ENCODE measurements at places on chromosomes 6 and 20. TPM values are rescaled to one million over a fixed set of nuclear protein-coding genes. Genes with fewer than 3 reads are reported as not detected.
A peak's percentile ranks its signal among the peaks of the same experiment; 100 is the strongest.

DNA sequence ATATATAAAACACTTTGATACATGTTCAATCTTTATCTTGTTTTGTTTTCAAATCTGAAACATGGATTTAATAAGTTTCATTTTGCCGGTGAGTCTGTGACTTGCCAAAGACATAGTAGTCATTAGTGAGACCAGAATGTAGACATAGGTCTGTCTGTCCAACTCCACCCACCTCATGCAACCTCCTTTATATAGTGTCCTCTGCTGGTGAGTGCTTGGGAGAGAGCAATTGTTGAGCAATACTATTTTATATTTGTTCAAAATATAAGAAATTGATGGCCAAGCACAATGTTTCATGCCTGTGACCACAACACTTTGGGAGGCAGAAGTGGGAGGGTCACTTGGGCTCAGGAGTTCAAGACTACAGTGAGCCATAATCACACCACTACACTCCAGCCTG is 10.8 kb upstream of the LY86 start:
- H3K4me3 ChIP-seq = no peak overlapping the region
- H3K36me3 ChIP-seq = no peaks in the 10 kb centered on the region
- peaks cover 4% of the 10 kb centered on the region for H3K4me1 ChIP-seq
- peaks cover 5% of the 10 kb centered on the region for H3K27me3 ChIP-seq
- H3K27ac ChIP-seq = no peak overlapping the region
- no peak for DNase-seq

- DNase-seq = no peak
- no peak overlapping the region for H3K4me3 ChIP-seq
- H3K4me1 ChIP-seq = no peaks in the 10 kb centered on the region
- no peak overlapping the region for H3K27ac ChIP-seq
- no peaks in the 10 kb centered on the region for H3K27me3 ChIP-seq
Observed at GRCh38 chr6:76615395-76615794, 542.9 kb upstream of the IMPG1 start.

DNA sequence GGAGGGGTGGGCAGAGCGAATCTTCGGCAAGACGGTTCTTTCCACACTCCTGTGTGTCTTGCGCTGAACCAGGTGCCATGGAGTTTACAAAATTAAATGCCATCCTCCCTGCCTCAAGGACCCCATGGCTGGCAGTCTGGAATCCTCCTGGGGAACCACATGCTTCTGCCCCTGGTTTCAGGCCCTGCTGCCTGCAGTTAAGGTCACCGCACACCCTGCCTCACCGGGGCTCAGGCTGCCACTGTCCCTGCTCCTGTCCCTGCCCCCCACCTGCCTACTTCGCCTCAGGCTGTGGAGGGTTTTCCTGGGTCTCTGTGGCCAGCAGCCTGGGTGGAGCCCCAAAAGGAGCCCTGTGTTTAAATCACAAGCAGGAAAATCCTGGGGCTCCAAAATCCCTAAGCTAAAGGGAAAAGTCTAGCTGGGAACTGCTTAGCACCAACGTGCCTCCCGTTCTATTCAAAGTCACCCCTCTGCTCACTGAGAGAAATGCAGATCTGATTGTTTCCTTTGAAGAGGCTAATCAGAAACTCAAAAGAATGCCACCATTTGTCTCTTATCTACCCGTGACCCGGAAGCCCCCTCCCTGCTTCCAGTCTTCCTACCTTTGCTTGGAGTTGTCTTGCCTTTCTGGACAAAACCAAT is 10.6 kb upstream of the TTLL2 start:
- DNase-seq = no peak
- no peak overlapping the region for H3K27ac ChIP-seq
- no peaks in the 10 kb centered on the region for H3K4me1 ChIP-seq
- peaks cover 6% of the 10 kb centered on the region for H3K27me3 ChIP-seq
- no peak overlapping the region for H3K4me3 ChIP-seq
- H3K36me3 ChIP-seq = no peaks in the 10 kb centered on the region

- H3K27ac ChIP-seq = no peak overlapping the region
- H3K36me3 ChIP-seq = no peaks in the 10 kb centered on the region
- H3K4me3 ChIP-seq = no peak overlapping the region
- H3K27me3 ChIP-seq = peaks cover 43% of the 10 kb centered on the region
- DNase-seq = peak; percentile 64
Observed at GRCh38 chr20:3710703-3711483, 1.5 kb downstream of the SIGLEC1 start.

Gene TNF
- total RNA-seq = 26.4 TPM

GRCh38 chr6:22647719-22648118 is 78.4 kb downstream of the HDGFL1 start:
- H3K4me1 ChIP-seq = no peaks in the 10 kb centered on the region
- H3K27ac ChIP-seq = no peak overlapping the region
- DNase-seq = no peak
- H3K27me3 ChIP-seq = no peaks in the 10 kb centered on the region
- no peaks in the 10 kb centered on the region for H3K36me3 ChIP-seq

Gene TRAPPC3L
- not detected for total RNA-seq

DNA sequence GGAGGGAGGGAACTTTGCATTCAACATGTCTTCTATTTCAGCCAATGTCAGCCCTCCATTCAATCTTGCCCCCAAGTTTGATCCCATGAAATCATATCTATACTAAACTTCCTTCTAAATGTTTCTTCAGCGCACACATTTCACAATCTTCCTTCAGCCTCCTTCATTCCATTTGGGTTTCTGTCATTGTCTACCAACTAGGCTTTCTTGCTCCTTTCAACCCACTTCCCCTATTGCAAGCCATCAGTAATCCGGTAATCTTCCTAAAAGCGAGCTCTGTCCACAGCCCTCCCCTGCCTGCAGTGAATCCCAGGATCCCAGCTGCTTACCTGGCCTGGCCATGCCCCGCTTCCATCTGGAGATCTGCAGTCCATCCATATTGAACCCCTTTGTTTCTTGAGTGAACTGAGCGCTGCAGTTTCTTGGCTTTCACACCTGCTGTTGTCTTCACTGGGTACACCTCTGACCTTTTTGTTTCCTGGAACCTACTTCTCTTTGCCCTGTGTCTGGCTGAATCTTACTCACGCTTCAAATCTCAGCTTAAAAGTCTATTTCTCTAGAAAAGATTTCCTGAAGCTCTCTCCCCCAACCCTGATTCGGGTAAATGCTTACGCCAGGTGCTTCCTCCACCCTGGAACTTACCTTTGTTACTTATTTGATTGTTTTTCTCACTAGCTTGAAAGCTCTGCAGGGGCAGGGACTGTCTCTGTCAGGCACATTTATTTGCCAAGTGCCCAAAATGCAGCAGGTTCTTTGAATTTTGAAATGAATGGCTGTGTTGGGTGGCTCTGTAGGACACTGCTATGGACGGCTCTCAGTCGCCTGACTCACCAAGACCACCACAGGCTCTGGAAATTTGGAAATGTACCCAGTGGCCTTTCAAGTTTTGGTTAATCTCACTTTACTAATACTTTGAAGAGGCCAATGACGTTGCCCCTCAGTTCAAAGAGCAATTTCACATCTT is 50.3 kb downstream of the ADTRP start:
- DNase-seq = peak; percentile 23
- peak overlapping the region; percentile 85 for H3K27ac ChIP-seq
- H3K4me3 ChIP-seq = peak overlapping the region; percentile 29

- DNase-seq = no peak
- H3K4me3 ChIP-seq = no peak overlapping the region
- no peaks in the 10 kb centered on the region for H3K27me3 ChIP-seq
- no peaks in the 10 kb centered on the region for H3K36me3 ChIP-seq
- no peak overlapping the region for H3K27ac ChIP-seq
Observed at GRCh38 chr6:116313101-116313776, 33.5 kb upstream of the TSPYL1 start.

Gene SEL1L2
- not detected for total RNA-seq

Gene XRN2
- total RNA-seq = 50.9 TPM

GRCh38 chr20:9628141-9628540 is 113.8 kb downstream of the LAMP5 start:
- H3K27me3 ChIP-seq = no peaks in the 10 kb centered on the region
- H3K4me3 ChIP-seq = no peak overlapping the region
- H3K27ac ChIP-seq = no peak overlapping the region
- no peaks in the 10 kb centered on the region for H3K4me1 ChIP-seq
- H3K36me3 ChIP-seq = no peaks in the 10 kb centered on the region

DNA sequence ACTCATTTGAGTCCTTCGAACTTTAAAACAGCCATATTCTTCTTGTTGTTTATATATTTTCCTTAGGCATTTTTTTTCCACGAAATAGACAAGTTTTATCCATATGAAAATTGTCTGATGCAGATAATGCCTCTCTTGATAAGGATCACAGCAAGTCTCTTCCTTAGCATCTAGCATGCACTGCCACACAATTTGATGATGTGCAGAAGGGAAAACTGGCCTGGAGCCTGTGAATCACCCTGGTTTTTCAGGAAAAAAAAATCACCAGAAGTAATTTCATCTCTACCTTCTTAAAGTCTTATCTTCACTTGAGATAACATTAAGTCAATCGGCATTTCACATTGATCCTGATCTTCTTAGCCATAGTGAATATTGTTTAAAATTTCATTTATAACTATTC is 199.8 kb downstream of the TENT5A start:
- no peaks in the 10 kb centered on the region for H3K27me3 ChIP-seq
- H3K4me1 ChIP-seq = no peaks in the 10 kb centered on the region

Gene TNXB
- total RNA-seq = 20.9 TPM

DNA sequence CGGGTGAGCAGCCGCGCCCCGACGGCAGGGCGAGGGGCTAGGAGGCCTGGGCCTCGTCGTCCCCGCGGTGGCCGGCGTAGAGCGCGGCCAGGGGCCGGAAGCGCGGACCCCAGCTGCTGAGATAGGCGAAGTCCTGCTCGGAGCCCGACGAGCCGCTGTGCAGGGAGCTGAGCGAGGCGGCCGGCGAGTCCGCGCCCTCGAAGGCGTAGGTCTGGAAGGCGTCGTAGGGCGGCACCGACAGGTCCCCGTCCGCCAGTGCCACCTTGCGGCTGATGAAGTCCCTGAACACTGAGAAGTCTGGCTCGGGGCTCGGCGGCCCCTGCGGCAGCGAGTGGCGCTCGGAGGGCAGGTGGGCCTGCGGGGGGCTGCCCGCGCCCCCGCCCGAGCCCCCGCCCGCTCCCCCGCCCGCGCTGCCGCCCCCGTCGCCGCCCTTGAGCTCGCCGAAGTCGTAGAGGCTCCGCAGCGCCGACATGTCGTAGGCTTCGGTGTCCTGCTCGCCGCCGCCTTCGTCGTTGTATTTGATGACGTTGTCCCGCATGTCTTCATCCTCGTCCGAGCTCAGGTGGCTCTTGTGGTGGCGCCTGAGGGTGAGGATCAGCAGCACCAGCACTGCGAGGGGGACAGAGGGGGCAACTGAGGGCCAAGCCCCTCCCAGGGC is 56.5 kb downstream of the CD40 start:
- H3K4me3 ChIP-seq = peak overlapping the region; percentile 52
- peak; percentile 71 for DNase-seq
- peaks cover 5% of the 10 kb centered on the region for H3K4me1 ChIP-seq
- no peak overlapping the region for H3K27ac ChIP-seq
- H3K36me3 ChIP-seq = no peaks in the 10 kb centered on the region

Gene PRDM13
- total RNA-seq = not detected

DNA sequence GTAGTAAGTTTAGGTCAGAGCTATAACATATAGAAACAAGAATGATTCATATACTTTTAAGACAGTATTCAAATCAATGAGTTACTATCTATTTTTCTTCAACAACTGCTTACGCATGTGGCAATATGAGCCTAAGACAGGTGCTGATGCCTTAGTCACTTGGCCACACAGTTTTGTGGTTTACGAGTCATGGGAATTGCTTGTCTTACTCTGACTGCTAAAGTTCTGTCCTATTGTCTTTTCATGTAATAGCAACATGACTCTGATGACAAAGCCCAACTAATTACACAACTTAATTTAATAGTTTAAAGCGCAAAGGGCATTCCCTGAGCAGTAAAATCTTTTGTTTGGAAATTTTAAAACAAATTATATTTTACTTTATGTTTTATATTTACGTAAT is 159.3 kb upstream of the CENPW start:
- no peaks in the 10 kb centered on the region for H3K4me1 ChIP-seq
- no peak for DNase-seq
- no peak overlapping the region for H3K4me3 ChIP-seq
- H3K27me3 ChIP-seq = no peaks in the 10 kb centered on the region
- no peak overlapping the region for H3K27ac ChIP-seq

- H3K36me3 ChIP-seq = no peaks in the 10 kb centered on the region
- no peak for DNase-seq
- H3K4me3 ChIP-seq = no peak overlapping the region
- no peaks in the 10 kb centered on the region for H3K27me3 ChIP-seq
- no peak overlapping the region for H3K27ac ChIP-seq
Observed at GRCh38 chr20:41259309-41259708, 58.2 kb downstream of the ZHX3 start.

Gene PSMA7
- total RNA-seq = 208 TPM

Gene MUCL3
- total RNA-seq = 0.09 TPM

DNA sequence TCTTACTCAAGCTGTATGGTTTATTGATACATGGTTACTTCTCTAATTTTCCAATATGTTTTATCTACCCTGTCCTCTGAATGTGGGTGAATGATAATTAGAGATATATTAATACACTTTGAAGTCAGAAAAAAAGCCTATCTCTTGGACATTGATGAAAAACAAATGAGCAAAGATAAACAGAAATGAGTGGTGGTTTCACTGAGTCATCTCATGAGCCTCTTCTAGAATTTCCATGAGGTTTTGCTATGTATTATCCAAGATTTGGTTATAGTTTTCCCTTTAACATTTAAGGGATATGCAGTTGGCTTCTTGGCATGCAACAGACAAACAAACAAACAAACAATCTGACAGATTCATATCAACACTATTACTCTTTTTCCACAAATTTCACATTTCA is 586.8 kb downstream of the RFPL4B start:
- H3K4me1 ChIP-seq = no peaks in the 10 kb centered on the region
- DNase-seq = no peak
- H3K36me3 ChIP-seq = no peaks in the 10 kb centered on the region
- H3K27ac ChIP-seq = no peak overlapping the region

GRCh38 chr6:121274666-121275295 is 59.5 kb downstream of the TBC1D32 start:
- H3K36me3 ChIP-seq = no peaks in the 10 kb centered on the region
- no peak overlapping the region for H3K4me3 ChIP-seq
- H3K27ac ChIP-seq = no peak overlapping the region
- no peak for DNase-seq

DNA sequence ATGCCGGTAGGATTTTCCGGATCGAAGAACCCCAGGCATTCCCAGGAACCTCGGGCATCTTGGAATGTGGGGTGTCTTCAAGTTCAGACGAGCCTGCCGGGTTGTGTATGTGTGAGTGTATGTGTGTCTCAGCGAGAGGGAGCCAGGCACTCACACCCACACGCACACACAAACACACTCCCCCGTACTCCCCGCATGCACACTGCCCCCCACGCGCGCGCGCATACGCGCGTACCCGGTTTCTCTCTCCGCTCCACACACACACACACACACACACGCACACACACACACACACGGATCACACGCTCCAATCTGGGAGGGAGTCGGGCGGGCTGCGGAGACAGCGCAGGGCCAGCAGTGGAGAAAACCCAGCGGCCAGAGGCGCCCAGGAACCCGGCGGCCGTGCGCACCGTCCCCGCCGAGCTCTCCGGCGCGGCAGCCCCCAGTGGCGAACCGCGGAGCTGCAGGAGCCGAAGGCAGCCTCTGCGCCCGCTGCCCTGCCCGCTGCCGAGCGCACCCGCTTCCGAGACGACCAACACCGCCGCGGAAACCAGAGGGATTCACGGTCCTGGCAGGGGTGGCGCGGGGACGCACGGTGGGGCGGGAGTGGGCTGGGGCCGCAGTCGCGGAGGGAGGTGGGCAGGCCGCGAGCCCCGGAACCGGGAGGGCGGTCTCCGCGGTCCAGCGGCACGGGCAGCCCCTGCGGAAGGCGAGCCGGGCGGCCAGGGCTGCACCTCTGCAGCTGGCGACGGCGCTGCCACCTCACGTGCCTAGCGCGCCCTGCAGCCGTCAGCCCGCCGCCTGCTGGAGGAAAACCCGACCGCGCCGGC is at the start of gene LRFN2:
LRFN2 (minus strand) TSS at position 125 of the 830 bp plus-strand sequence.
- H3K27ac ChIP-seq = no peak within 1 kb of the TSS
- H3K27me3 ChIP-seq = no peaks in the 10 kb centered on the region
- peak; percentile 29 for DNase-seq
- peak within 1 kb of the TSS; percentile 55 for H3K4me3 ChIP-seq

Data from T-cell (primary cell).